Stimulated activated CD4-positive, alpha-beta T cell treated with anti-CD3 and anti-CD28 coated beads, Interleukin-1b, Interleukin-23, amount 100 ng/mL, for 4 hours (primary cell): ENCODE measurements at places on chromosomes 12 and 14.

GRCh38 chr14:99255621-99256482 lies 16.1 kb downstream of the BCL11B start:
- no peak for DNase-seq

DNA sequence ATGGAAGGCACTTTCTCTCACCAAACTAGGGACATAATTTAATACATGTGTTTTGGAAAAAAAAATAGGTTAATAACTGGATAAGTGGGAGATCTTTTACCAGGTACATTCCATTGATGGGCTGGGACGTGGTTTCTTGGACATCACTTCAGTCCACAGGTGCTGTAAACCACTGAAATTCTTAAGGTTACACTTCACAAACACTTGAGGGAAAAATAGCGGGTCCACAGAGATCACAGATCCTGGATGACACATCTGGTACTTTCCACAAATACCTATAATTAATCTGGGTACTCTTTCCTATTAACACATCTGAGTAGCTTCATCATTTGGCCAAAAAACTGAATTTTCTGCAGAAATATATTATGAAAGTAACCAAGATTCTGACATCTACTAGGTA lies 85.0 kb downstream of the POLR3B start:
- DNase-seq, result no peak

DNA sequence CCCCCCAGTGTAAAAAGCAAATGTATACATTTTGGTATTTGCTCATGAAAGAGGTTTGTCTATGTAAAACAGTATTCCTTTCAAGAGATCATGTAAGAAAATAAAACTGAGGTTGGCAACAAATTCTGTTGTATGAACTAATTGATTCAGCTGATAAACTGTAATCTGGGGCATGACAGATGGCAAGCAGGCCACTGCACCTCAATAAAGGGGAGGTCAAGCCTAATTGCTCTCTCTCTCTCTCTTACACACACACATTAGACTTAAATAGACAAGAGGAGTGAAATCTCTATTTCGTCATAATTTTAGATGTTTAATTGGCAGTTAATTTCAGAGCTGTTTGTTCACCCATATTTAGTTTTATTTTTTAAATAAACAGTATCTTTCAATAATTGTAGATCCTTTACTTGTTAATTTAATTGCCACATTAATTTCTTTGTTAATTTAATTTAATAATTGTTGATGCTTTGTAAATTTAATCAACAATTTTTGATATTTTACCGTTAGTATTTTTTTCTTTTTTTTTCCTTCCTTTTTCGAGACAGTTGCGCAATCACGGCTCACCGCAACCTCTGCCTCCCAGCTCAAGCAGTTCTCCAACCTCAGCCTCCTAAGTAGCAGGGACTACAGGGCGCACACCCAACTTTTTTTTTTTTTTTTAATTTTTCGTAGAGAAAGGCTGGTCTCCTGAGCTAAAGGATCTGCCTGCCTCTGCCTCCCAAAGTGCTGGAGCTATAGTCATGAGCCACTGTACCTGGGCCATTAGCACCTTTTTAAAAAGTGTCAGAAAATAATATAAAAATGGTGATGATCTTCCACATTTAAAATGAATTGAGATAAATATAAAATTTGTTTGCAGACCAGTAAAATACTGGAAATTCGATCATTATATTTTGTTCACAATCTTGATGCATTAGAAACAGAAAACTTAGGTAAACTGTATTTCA lies 577.7 kb downstream of the SLC16A7 start:
- no peak for DNase-seq

DNA sequence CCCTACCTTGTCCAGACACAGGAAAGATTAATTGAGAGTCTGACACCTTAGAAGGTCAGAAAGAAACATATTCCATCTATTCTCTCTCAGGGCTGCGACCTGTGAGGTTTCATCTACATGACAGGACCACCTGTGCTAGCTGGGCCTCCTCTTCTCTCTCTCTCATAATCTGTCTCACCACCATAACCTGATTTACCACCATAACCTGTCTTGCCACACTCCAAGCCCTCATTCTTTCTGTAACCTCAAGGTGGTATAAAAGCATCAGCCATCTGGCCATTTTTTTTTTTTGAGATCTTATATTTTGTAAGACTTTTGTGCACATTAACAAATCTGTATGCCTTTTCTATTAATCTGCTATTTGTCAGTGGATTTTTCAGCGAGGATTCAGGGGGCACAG lies 75.5 kb downstream of the ACADS start:
- DNase-seq, result no peak

DNA sequence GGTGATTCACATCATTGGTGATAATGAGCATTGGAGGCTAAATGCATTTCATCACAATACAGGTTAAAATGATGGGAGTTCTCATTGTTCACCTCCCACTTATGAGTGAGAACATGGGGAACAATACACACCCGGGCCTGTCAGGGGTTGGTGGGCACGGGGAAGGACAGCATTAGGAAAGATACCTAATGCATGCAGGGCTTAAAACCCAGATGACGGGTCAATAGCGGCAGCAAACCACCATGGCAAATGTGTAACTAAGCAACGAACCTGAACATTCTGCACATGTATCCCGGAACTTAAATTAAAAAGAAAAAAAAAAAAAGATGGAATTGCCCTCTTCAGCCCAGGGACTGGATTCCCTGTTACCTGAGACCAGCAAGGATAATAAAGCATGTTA lies 2.3 kb upstream of the LUM start:
- no peak for DNase-seq

DNA sequence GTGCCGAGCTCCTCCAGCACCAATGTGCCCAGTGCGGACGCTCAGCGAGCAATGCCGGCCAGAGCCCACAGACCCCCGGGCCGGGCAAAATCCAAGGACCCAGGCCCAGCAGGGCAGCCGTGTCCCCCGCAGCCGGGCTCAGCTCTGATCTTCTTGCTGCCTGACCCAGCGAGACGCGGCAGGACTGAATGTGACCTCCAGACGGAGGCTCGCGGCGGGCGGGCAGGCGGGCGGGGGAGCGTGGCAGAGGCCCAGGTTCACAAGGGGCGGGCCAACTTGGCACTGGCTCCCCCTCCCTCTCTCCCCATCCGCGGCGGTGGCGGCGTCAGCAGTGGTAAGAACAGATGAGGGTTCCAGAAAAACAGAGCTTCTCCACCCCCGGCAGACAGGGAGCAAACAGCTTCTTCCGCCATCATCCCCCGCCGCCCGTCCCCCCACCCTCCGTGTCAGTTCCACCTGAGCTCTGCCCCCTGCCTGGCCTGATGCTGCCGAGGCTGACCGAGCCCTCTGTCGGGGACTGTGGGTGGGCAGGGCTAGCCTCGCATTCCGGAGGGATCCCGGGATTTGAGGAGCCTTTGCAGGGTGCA lies 94.3 kb downstream of the RFLNA start:
- peak; percentile 52 for DNase-seq
